Activated naive CD8-positive, alpha-beta T cell treated with anti-CD3 and anti-CD28 coated beads, Interleukin-2, amount 50 U/mL, for 16 hours (primary cell): ENCODE measurements at places on chromosomes 3 and 15.

- DNase-seq, result no peak
Measured at GRCh38 chr15:25062551-25063430, 108.0 kb downstream of the SNRPN start.

- DNase-seq, result no peak
Measured at GRCh38 chr3:103059432-103059831, 624.6 kb downstream of the ZPLD1 start.

DNA sequence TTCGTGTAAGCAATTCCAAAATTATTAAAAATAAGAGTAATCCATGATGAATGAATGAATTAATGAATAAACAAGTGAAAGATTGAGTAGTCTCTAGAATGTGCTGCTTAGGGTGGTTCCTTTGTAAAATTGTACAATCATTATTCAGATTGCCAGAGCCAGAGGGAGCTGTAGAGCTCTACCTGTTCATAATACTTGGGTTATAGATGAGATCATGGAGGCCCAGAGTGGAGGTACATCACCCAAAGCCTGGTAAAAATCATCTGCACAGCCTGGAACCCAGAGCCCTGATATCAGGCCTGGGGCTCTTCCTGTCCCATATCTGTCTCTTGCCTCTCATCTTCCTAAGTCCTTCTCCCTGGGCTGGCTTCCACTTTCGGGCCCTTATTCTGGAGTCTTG, 297.2 kb downstream of the RPLP1 start:
- no peak for DNase-seq

GRCh38 chr3:11272906-11273574, 843 bp downstream of the ATG7 start:
- DNase-seq, result no peak

DNA sequence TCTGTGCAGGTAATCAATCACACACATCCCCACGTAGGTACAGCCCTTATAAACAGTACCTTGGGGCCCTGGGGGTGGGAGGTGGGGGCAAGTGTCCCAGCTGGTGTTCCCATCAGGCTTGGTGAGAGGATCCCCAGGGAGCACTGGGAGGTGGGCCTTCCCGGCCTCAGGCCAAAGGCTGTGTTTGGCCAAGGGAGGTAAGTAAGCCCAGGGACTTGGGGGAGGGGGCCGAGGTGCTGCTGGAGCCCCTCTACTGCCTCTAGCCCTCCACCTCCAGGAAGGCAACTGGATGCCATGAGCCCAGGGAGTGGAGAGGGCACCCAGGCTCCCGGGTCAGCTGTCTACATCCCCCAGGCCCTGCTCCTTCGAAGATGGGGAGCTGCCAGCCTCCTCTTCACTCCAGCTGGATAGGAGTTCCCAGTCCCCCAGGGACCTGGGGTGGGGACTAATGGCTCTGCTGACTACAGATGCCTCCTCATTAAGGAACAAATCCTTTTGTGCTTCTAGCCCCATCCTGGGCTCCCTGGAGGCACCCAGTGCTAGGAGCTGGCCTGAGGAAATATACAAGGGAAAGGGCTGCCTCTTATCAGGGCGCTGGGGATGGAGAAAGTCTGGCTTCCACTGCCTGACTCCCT, 33.1 kb downstream of the RNU5B-1 start:
- DNase-seq, result no peak
